BJ (cell line): ENCODE measurements at places on chromosomes 12 and 14. TPM values are rescaled to one million over a fixed set of nuclear protein-coding genes. Genes with fewer than 3 reads are reported as not detected.

GRCh38 chr14:34212172-34212929, 249.7 kb downstream of the SPTSSA start:
- no peak for DNase-seq

GRCh38 chr12:131463174-131463573, 247.7 kb upstream of the SFSWAP start:
- DNase-seq = no peak

- DNase-seq = no peak
These were observed 641.9 kb upstream of the TBX3 start for GRCh38 chr12:115325858-115326257.

GRCh38 chr14:77126461-77126990, 15.1 kb downstream of the ZDHHC22 start:
- no peak for DNase-seq

- no peak for DNase-seq
These were observed 15.1 kb downstream of the MVK start for GRCh38 chr12:109588461-109589239.

GRCh38 chr14:58276208-58276607, 22.1 kb upstream of the ARID4A start:
- DNase-seq = no peak

DNA sequence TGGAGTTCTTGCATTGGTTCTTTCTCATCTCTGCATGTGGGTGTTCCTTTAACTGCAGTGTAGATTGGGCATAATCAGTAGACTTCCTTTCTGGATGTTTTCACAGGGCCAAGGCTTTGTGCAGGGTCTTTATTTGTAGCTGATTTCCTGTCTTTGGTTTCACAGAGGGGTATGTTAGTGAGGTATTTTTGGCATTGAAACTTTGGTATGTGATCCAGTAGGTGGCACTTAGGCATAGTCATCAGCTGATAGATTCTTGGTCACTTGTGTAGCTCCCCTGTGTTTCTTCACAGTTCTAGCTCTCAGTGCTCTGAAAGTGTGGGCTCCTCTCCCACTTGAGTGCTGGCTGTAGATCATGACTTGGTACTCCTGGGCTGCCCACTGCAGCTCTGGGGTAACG, 52.7 kb upstream of the LMO3 start:
- no peak for DNase-seq

GRIP1 gene
- polyA plus RNA-seq = 0.63 and 0.88 TPM in 2 replicates

TMEM179 gene
- 0.09 TPM in 1 of 2 replicates, not detected in the other for polyA plus RNA-seq

RNF212B gene
- polyA plus RNA-seq = not detected in 2 replicates

PUS1 gene
- polyA plus RNA-seq = 15.7 and 21.2 TPM in 2 replicates

SLC38A6 gene
- 11.7 and 16.8 TPM in 2 replicates for polyA plus RNA-seq

ALX1 gene
- not detected in 2 replicates for polyA plus RNA-seq

TMEM132C gene
- polyA plus RNA-seq = not detected in 2 replicates

NRXN3 gene
- 4.8 and 7.0 TPM in 2 replicates for polyA plus RNA-seq

RD3L gene
- polyA plus RNA-seq = not detected in 2 replicates
